ENCODE measurements at places on chromosomes 13 and 19.
A peak's percentile ranks its signal among the peaks of the same experiment; 100 is the strongest.

DNA sequence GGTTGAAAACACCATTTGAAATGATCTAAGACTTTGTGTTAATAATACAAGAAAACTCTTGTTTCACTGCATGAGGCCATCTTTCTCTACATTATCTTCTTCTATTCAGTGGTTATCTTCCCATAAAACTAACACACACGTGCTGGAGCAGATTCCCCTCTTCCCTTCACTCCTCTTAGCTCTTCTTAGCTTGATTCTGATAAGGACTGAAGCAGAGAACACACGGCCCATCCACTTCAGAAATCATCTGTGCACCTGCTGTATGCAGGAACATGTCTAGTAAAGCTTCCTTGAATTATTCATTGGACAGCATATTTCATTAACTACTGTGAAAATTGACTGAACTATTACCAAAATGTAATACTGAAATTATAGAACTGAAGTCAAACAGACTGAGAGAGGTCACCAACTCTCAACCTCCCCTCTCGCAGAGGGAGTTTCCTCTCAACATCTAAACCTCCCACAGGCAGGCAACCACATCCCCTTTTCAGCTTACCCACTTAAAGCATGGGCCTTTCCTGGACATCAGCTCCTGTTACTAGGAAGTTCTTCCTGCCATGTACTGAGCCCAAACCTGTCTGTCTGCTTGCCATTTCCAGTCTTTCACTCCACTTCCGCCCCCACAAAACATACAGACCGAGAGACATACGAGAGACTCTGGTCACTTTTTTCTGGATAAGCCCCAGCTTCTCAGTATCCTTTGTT is 113.9 kb downstream of the CRYL1 start:
- peak; percentile 54 for DNase-seq

DNA sequence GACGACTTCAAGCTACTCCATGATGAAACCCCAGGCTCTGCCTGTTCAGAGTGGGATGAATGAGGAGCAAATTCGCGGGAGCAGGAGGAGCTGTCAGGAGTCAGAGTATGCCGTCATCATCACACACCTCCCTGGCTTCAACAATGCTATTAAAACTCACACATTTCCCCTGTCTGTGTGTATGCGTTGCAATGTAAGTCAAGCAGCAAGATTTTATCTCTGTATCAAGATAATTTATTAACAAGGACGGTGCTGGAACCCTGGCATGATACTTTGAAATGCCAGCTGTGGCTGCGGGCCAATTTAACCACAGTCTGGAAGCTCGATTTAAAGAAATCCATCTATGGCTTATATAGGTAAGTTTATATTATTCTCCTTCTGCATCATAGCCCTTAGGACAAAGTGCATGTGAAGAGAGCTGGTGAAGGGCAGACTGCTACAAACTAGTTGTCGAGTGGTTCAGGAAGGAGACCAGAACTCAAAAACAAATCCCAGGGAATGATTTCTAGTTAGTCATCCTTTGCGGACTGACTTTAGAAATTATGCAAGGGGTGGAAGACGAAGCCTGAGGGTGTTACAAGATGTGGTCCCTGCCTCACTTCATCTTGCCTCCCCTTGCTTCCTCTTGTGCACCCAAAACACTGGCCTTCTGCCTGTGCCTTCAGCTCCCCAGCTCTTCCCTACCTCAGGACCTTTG is 486.5 kb downstream of the COG6 start:
- DNase-seq, result no peak

- DNase-seq, result no peak
Observed at GRCh38 chr13:46307554-46307953, 79.5 kb downstream of the RUBCNL start.

DNA sequence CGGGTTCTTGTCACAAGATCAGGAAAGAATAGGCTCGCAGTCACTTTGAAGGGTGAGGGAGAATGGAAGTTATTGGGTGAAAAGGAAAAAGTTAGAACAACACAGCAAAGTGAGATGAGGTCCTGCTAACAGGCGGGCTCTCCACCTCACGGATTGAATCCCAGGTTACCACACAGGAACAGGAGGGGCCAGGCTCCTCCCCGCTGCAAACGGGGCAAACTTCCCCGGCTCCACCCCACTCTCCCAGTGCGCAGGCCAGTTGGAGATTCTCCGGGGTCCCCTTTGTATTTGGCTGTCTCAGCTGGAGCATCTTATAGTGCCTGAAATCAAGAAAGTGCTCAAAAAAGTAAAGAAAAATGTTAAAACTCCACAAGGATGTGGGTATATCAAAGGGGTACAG is 78.3 kb upstream of the IPO5 start:
- DNase-seq, result no peak

- no peak for DNase-seq
Observed at GRCh38 chr13:44305917-44306370, 67.7 kb upstream of the SERP2 start.

DNA sequence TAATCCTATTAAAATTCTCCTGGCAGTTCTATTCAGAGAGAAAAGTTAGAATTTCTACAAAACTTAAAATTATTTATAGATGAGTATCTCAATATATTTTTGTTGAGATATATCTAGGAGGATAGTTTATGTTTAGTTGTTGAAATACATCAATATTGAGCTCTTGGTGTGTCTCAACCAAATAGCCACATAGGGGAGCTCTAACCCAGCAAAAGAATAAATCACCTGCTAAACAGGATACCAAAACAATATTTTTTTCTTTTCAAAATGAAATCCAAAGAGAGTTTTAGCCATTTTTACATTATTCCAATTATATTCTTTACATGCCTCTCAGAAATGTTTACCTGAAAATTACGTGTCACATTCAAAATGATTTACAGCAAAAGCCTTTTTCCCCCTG is 954.7 kb downstream of the SLITRK6 start:
- no peak for DNase-seq

GRCh38 chr13:28043224-28043623 is 54.7 kb upstream of the URAD start:
- no peak for DNase-seq

- DNase-seq, result no peak
Observed at GRCh38 chr13:79987323-79987722, 353.6 kb downstream of the SPRY2 start.

- peak; percentile 27 for DNase-seq
Observed at GRCh38 chr19:46493236-46494145, 2.2 kb downstream of the PNMA8B start.

- no peak for DNase-seq
Observed at GRCh38 chr13:44498969-44499368, 77.2 kb downstream of the TSC22D1 start.
